ENCODE measurements at places on chromosomes 13 and 19.

- H3K4me3 ChIP-seq, result no peak overlapping the region
- H3K27ac ChIP-seq, result no peak overlapping the region
- no peak for DNase-seq
- peaks cover 4% of the 10 kb centered on the region for H3K36me3 ChIP-seq
- peaks cover 5% of the 10 kb centered on the region for H3K4me1 ChIP-seq
Observed at GRCh38 chr13:27789153-27789494, 3.2 kb upstream of the GSX1 start.

DNA sequence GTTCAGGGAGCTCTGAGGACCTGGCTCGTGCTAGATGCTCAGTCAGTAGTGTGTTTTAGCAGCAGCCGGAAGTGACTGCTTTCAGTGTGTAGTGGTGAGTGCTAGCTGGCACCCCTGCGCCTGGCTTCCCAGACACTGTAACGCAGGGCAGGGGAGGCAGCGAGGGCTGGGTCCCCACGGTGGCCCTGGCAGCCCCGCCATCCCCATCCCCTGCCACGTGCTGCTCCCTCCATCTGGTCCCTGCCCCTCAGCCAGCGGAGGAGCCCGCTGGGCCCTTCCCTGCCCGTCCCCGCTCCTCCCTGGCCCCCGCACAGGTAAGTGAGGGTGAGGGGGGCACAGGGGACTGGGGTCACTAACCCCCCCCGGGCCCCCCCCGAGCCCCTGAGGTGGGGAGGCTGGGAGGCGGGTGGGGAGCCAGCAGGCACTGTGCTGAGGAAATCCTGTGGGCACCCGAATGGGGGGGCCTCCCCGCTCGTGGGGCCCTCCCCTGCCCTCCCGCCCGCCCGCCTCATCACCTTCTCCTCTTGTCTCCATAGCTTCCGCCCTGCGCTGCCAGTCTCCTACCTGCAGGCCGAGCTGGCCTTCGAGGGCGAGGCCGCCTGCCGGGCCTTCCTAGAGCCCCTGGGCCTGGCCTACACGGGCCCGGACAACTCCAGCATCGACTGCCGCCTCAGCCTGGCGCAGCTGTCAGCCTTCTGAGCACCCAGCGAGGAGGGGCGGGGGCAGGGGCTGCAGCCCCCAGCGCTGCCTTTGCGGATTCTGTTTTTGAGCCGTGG, 3.2 kb downstream of the LENG9 start:
- H3K4me3 ChIP-seq, result no peak overlapping the region
- DNase-seq, result no peak
- peaks cover 2% of the 10 kb centered on the region for H3K27me3 ChIP-seq
- peaks cover 47% of the 10 kb centered on the region for H3K36me3 ChIP-seq
- peaks cover 5% of the 10 kb centered on the region for H3K4me1 ChIP-seq

DNA sequence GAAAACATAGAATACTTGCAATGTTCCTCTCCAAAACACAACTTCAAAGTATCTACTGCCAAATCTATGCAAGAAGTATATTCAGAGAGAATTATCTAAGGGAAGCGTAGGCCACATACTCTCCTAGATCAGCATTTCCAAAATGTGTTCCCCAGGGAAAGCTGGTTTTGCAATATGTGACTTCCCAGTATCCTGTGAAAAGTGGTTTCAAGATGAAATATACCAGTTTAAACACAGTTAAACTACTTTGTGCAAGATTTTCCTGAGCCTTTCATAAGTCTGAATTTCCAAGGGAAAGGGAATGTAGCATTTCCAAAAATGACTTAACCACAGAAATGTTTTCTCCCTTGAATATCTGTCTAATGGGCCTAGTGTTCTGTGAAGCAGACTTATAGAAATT, 7.6 kb downstream of the STARD13 start:
- H3K4me3 ChIP-seq, result no peak overlapping the region
- no peaks in the 10 kb centered on the region for H3K36me3 ChIP-seq
- H3K27ac ChIP-seq, result no peak overlapping the region
- no peaks in the 10 kb centered on the region for H3K4me1 ChIP-seq
- DNase-seq, result no peak
- no peaks in the 10 kb centered on the region for H3K27me3 ChIP-seq

- no peak overlapping the region for H3K27ac ChIP-seq
- H3K36me3 ChIP-seq, result no peaks in the 10 kb centered on the region
- DNase-seq, result no peak
- H3K27me3 ChIP-seq, result no peaks in the 10 kb centered on the region
- H3K4me3 ChIP-seq, result no peak overlapping the region
- H3K4me1 ChIP-seq, result no peaks in the 10 kb centered on the region
Observed at GRCh38 chr13:50428183-50428877, 413.1 kb downstream of the KCNRG start.

DNA sequence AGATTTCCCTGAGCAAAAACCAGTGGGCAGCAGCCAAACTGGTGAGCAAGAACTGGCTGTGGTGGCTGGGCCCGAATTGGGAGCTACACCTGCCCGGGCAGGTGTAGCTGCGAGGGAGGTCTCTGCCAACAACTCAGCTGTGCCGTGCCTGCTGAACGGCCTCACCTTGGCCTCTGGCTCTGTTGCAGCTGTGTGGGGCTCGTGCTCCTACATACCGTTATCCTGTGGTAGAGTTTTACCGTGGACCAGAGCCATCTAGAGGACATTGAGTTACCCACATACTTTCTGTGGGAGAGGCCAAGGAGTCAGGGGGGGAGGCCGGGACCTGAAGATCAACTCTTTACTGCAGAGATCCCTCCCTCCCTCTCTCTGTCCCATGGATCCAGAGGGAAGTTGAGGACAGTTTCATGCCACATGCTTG, 113.2 kb downstream of the TM9SF2 start:
- H3K4me3 ChIP-seq, result no peak overlapping the region
- H3K27me3 ChIP-seq, result no peaks in the 10 kb centered on the region
- no peaks in the 10 kb centered on the region for H3K36me3 ChIP-seq

GRCh38 chr13:99393791-99394735, 86.9 kb upstream of the GPR183 start:
- H3K4me1 ChIP-seq, result no peaks in the 10 kb centered on the region
- H3K4me3 ChIP-seq, result no peak overlapping the region
- no peaks in the 10 kb centered on the region for H3K27me3 ChIP-seq
- no peaks in the 10 kb centered on the region for H3K36me3 ChIP-seq
- H3K27ac ChIP-seq, result no peak overlapping the region

GRCh38 chr13:46684287-46685001, 112.5 kb downstream of the ESD start:
- no peaks in the 10 kb centered on the region for H3K27me3 ChIP-seq
- peaks cover 2% of the 10 kb centered on the region for H3K4me1 ChIP-seq
- no peak for DNase-seq
- no peaks in the 10 kb centered on the region for H3K36me3 ChIP-seq
- no peak overlapping the region for H3K27ac ChIP-seq

DNA sequence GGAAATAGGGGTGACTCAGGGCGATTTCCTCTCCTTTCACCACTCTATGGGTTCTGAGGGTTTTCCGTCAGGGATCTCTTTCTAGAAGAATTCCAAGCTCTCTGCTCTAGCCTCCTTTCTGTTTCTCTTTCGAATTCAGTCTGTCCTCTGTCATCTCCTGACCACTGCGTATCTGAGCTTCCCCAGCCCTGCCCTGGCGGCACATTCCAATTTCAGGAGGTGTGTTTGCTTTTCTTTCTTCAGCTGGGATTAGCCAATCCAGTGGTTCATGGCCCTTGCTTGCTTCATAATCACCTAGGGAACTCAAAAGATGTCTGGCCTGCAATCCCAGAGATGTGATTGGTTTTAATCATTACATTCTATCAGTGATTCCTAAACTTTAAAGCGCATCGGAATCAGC, 9.4 kb downstream of the IFNL2 start:
- no peak overlapping the region for H3K27ac ChIP-seq
- H3K27me3 ChIP-seq, result peaks cover 4% of the 10 kb centered on the region
- H3K4me3 ChIP-seq, result no peak overlapping the region
- no peaks in the 10 kb centered on the region for H3K4me1 ChIP-seq
- DNase-seq, result no peak
- H3K36me3 ChIP-seq, result no peaks in the 10 kb centered on the region

DNA sequence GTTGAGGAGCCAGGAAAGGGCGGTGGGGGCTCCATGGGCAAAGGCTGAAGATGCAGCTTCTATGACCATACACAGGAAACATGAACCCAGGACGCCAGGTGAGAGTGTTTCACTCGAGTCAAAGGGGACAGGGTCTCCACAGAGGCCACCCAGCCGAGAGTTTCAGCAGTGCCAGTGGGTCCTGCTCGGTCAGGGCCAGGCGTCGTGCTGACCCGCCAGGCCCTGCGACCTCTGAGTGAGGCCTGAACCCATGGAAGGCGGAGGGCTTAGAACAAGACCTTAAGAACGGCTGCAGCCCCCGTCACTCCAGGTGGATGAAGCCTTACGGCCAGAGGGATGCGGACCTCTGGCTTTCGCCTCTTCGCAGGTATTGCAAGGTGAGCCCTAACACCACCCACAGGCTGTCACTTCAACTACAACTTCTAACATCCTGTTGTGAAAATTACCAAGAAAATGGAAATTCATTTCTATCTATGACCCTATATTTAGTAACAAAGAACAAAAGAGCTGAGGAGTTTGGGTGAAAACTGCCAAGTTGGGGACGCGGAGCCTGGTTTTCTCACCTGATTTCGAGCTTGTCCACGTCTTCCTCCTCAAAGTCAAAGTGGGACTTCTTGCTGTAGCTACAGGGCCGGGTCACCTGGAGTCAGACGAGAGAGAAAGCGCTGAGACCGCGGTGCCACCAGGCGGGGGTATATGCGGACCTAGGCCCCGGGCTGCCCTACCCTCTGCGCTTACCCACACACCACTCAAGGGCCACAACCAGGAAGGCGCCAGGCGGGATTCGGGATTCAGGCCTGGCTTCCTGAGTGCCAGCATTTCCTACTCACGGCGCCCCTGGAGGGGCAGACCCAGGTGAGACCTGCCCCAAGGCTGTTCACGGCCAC, 50.1 kb upstream of the C13orf46 start:
- no peak overlapping the region for H3K27ac ChIP-seq
- no peak overlapping the region for H3K4me3 ChIP-seq
- H3K27me3 ChIP-seq, result no peaks in the 10 kb centered on the region
- no peaks in the 10 kb centered on the region for H3K36me3 ChIP-seq
- no peak for DNase-seq

DNA sequence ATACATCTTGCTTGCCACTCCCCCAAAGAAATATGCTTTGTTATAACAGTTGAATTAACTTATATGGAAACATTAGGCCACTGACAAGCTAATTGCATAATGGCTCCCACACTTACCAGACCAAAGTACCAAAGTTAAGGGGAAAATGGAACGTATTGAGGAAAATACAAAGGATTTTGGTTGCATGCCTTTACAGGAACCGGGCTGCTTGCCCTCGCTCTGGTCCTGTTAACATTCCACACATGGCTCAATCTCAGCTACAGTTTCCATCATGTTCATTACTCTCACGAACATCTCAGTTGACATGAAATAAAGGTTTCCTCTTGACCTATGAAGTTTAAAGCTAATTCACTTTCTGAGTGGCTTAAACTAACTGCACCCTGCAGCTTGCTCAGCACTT, 220.7 kb upstream of the RXFP2 start:
- no peak overlapping the region for H3K4me3 ChIP-seq
- DNase-seq, result no peak
- no peaks in the 10 kb centered on the region for H3K36me3 ChIP-seq
- H3K4me1 ChIP-seq, result no peaks in the 10 kb centered on the region
- no peak overlapping the region for H3K27ac ChIP-seq

DNA sequence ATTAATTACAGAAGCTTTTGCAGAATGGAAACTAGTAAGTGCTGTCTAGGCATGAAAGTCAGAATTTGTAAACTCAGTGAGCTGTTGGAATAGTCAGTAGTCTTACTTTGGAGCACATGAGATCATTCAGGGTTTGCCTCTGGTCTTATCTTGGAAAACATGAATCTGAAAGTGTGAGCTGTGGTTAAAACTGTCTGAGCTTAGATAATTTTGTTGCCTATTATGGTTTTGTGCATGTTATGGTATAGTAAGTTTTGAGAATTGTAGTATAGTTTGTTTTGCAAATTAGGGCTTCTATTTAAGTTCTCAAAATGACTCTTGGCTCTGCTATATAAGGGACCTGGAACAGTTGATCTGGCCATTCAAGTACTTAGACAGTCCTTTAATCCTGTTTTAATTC, 53.7 kb upstream of the TRPC4 start:
- DNase-seq, result no peak
- no peak overlapping the region for H3K27ac ChIP-seq
- no peaks in the 10 kb centered on the region for H3K36me3 ChIP-seq
- no peak overlapping the region for H3K4me3 ChIP-seq

GRCh38 chr13:94249512-94249911, 230.0 kb downstream of the DCT start:
- H3K4me1 ChIP-seq, result no peaks in the 10 kb centered on the region
- no peak overlapping the region for H3K27ac ChIP-seq
- no peak for DNase-seq

DNA sequence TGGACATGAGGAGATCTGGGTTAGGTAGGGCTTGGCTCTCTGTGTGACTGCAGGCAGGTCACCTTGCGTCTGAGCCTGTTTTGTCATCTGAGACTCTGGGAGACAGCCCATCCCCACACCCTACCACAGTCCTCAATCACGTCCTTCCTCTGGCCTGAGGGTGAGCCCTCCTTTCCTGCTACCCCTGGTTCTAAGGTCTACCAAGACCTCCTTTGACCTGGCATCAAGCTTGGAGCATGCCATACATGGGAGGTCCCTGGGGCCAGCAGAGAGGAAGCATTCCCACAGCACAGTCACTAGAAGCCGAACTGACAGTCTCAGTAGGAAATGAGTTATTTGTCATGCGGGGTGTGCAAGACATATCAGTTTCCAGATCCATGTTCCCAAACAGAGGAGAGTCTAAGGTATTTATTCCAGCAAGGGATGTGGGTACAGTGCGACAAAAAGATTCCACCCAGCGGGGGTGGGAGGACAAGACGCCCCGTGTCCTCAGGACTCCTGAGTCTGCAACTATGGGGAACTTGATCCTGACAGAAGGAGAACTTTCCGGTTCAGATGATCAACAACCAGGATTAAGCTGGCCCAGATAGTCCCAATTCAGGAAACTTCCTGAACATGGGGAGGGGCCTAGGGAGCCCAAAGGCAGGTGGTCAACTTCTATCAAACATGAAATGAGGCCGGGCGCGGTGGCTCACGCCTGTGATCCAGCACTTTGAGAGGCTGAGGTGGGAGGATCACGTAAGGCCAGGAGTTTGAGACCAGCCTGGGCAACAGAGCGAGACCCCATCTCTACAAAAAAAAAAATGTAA, 9.5 kb downstream of the ARRDC2 start:
- no peak overlapping the region for H3K27ac ChIP-seq
- H3K27me3 ChIP-seq, result no peaks in the 10 kb centered on the region
- no peak overlapping the region for H3K4me3 ChIP-seq
- DNase-seq, result no peak
- no peaks in the 10 kb centered on the region for H3K4me1 ChIP-seq

DNA sequence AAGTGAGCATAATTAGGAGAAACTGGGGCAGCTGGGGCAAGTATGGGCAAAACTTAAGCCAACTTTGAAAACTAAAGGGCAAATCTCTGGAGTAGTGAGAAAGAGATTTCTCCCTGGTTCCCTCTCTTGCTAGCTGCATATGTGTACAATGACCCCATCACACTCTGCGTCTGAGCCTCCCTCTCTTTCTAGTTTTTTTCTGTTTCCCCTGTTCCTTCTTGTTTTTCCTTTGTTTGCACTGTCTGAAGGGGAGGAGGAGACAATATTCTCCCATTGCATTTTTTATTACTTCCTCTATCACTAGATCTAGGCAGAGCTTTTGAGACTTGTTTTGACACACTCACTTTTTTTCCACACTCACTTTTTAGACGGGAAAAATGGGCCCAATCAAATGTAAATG, 11.2 kb upstream of the CLDN10 start:
- H3K36me3 ChIP-seq, result no peaks in the 10 kb centered on the region
- H3K27me3 ChIP-seq, result no peaks in the 10 kb centered on the region
- H3K4me1 ChIP-seq, result no peaks in the 10 kb centered on the region
- no peak overlapping the region for H3K4me3 ChIP-seq
- no peak overlapping the region for H3K27ac ChIP-seq
- DNase-seq, result no peak

Data from H1 (cell line).